ENCODE measurements at places on chromosomes 12 and 14.

GRCh38 chr14:56333359-56334292 is 215.4 kb downstream of the PELI2 start:
- DNase-seq, result no peak

GRCh38 chr12:5407034-5407856 is 24.7 kb upstream of the NTF3 start:
- DNase-seq, result no peak

GRCh38 chr14:60420050-60420449 is 65.8 kb downstream of the C14orf39 start:
- no peak for DNase-seq

- peak; percentile 43 for DNase-seq
Observed at GRCh38 chr12:6532927-6533652, 1.2 kb upstream of the GAPDH start.

GRCh38 chr12:75684678-75685616 is 173.5 kb upstream of the KRR1 start:
- no peak for DNase-seq

- no peak for DNase-seq
Observed at GRCh38 chr14:98925354-98926040, 346.5 kb downstream of the BCL11B start.

DNA sequence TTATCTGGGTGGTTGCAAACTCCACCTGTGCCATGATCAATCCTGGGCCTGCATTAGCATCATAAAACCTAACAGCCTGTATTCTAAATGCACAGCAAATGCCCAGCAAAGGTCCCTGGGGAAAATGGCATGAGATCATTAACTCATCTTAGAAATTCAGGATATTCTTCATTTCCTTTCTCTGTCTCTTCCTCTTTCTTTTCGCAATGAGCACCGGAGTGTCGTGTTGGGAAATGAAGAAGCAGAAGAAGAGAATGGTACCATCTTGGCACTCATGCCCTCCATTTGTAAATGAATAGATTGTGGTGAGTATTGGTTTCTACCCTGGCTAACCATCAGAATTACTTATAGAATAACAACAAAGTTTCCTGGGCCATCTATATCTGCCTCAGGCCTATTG is 193.6 kb downstream of the GALC start:
- DNase-seq, result no peak

DNA sequence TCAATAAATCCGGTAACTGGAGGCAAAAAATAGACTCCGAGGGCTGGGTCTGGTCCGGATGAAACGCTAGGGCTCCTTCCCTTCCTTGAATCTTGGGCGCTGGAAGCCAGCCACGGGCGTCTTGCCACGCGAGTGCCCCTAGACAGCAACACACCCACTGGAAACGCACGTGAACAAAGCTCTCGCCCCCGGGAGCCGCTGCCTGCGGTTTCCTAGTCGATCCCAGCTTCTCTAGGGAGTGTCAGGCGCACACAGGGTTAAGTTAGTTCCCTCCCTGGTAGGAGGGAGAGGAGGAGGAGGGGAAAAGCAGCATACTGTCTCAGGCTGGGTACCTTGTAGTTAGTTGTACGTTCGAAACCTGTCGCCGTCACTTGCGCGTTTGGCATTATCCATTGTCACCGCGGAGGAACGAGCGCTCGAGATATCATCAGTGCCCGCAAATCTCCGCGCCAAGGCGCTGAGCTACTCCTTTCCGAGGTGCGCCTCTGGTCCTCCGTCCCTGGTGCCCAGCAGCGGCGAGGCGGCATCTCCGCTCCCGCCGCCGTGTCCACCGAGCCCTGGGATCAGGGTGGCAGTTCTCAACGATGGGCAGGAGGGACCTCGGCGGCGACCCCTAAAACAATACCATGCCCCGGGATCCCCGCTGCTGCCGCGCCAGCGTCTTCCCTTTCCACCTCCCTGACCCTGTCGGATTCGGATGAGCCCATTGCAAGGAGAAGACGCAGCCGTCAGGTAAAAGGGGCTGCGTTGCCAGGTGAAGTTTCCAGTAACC is at the start of gene FLRT2:
Gene FLRT2, plus strand, starts transcription at position 342 of the 772 bp plus-strand sequence. CDS start 91,371 bp downstream, outside the sequence.
- no peak for DNase-seq

GRCh38 chr14:55123101-55123500 is 6.0 kb upstream of the LGALS3 start:
- no peak for DNase-seq

- no peak for DNase-seq
Observed at GRCh38 chr12:124684971-124685688, 117.7 kb upstream of the NCOR2 start.

DNA sequence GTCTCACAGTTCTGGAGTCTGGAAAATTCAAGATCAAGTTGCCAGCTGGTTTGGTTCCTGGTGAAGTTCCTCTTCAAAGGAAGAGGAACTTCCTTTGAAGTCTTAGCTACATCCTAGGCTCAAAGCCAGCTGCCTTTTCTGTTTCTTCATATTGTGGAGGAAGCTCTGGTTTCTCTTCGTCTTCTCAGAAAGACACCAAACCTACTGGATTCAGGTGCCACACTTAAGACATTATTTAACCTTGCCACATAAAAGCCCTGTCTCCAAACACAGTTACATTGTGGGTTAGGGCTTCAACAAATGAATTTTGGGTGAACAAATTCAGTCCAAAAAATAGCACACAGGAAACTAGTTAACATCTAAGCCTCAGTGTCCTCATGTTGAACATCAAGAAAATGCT is 1019.8 kb downstream of the GALC start:
- no peak for DNase-seq

GRCh38 chr12:1879633-1880032 is 38.8 kb downstream of the CACNA2D4 start:
- no peak for DNase-seq

GRCh38 chr12:26097046-26097878 is 27.6 kb downstream of the BHLHE41 start:
- DNase-seq, result peak; percentile 7

GRCh38 chr12:9742661-9743060 is 9.8 kb upstream of the CLECL1 start:
- DNase-seq, result no peak

- peak; percentile 5 for DNase-seq
Observed at GRCh38 chr14:73457041-73457923, 1.1 kb downstream of the NUMB start.

DNA sequence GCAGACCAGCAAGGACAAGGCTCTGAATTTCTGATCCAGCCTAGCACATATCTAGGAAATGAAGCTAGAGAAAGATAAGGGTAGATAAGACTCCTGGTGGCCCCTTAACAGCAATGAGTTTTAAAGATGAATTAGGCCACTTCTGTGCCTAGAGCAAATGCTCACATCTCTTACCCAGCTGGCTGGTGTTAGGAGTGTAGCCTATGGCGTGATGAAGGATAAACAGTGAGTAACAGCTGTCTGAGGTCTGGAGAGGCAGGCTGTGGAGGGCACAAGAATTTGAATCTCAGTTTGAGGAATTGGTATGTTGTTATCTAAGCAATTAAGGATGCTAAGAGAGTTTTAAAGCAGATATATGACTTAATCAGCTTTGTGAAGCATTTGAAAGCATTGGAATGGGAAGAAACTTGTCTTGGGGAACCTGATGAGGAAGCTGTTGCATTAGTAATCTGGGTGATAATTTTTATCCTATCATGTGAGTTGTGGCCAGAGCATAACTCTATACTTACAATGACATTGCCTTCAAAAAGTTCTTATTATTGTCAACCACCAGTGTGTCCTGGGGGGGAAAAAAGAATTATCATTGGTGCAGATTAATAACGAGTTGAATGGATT is 161.8 kb downstream of the SRGAP1 start:
- no peak for DNase-seq
